ENCODE measurements at places on chromosomes 3 and 15.

DNA sequence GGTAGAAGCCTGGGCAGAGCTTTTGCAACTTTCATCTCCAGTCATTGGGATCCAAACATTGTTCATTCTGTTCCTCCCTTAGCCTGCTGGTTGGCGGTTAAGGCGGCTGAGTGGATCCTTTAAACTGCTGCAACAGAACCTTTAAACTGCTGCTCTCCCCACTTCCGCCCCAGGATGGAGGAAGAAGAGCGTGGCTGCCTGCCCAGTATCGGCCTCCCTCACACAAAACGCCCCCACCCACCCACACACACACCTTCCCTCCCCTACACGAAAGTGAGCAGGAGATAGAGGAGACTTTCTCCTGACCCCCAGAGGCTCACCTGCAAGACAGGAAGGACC lies 460 bp upstream of the ZMAT3 start:
- no peak for DNase-seq

DNA sequence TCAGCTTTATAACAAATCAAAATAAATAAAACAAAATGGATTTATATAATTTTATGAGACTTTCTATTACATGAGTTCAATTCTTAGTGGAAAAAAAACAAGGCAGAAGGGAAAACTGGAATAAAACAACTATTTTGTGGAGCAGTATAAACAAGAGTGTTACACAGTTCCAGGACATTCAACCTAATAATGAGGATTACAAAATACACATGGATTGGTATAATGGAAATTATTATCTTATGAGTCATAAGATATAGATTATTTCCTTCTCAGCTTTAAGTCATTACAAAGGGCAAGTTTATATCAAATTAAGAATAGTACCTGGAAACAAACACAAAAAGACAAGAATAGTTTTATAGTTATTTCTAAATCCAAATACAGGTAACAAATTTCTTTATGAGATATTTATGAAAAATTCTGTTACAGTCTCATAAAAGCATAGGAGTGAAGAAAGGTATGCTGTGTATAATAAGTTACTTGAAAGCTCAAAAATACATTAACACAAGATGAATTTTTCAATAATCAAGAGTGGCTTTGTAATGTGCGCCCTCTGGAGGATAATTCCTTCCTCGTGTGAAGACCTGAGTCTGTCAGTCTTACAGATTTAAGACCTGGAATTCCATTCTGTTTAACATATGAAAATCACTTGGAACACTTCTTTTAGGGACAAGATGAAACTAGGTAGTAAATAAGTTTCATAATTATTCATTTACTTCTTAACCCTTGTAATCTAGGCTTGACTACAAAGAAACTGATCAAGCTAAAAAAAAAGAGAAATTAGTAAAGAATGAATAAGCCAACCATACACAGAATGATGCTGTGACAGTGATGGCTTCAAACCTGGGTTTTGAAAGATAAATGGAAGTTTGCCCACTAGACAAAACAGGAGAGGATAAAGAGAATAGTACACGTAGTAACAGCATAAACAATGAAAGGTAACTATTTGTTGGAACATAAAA lies 9.5 kb downstream of the COPS2 start:
- DNase-seq: peak; percentile 78

DNA sequence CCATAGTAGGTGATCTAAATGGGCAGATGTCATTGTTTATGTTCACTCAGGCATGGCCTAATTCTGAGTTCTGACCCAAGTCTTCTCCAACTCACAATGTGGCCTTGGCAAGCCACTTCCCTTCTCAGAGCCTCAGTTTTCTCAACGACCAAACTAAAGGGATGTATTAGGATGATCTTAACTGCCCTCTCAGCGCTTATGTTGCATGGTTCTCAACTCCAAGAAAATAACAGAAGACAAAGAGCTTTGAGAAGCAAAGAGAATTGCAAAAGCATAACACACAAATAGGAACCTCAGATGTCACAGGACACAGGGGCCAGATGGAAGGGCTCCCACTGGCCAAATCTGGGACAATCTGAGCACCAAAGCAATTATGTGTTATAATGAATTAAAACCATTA lies 8.6 kb downstream of the RHCG start:
- DNase-seq: no peak

DNA sequence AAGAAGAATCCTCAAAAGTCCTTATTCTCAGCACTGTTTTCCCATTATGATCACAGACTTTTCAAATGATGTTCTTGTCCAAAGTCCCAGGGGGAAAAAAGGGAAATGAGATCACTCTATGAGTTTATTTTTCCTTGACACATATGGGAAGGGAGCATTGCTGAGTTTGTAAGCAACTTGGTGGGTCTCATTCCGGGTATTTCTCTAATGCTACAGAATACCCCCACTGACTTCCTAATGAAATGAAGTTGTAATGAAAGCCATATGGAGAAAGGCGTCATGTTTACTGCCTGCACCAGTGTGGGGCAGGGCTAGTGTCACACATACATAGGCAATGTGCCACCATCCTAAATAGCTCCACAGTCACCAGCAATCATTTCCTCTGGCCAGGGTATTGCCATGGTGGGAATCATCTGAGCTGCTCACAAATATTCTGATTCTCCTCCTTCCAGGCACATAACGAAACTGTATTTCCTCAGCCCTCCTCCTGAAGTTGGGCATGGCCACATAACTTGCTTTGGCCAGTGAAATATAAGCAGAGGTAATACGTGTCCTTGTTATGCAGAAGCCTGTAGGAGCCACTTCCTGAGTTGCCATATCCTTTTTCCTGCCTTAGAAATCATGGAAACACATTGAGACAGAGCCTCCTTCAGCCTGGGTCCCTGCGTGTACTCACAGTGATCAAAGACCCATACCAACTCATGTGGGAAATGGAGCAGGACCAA lies 41.0 kb upstream of the C15orf61 start:
- no peak for DNase-seq

DNA sequence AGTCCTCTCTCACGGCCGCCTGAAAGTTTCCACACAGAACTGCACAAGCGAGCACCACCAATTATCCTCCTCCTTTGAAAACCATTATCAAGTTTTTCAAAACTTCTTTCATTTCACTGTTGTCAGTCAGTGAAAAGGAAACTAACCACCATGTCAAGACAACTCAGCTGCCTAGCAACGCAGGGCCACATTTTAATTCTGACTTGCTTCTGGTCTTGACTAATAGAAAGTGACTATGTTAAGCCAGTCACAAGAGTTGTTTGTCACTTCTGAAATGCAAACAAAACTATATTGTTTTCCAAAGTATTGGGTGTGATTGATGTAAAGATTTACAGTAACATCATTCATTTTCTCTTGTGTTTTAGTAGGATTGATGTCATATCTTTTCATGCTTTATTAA lies 612.8 kb upstream of the AGTR1 start:
- no peak for DNase-seq

GRCh38 chr3:119782460-119782859 lies 559 bp downstream of the NR1I2 start:
- no peak for DNase-seq

- no peak for DNase-seq
These were observed 136.4 kb downstream of the ATP8B4 start for GRCh38 chr15:49982584-49982983.

- DNase-seq: no peak
These were observed 13.6 kb upstream of the CNBP start for GRCh38 chr3:129197321-129197720.

GRCh38 chr15:22936577-22937472 lies 43.3 kb downstream of the CYFIP1 start:
- DNase-seq: no peak

- no peak for DNase-seq
These were observed 62.6 kb upstream of the RAB6B start for GRCh38 chr3:133958071-133958805.

GRCh38 chr15:67149068-67149772 lies 83.8 kb downstream of the SMAD3 start:
- DNase-seq: no peak

GRCh38 chr15:98451236-98451635 lies 197.1 kb upstream of the IGF1R start:
- DNase-seq: no peak

- DNase-seq: no peak
These were observed 62.4 kb upstream of the PCSK6 start for GRCh38 chr15:101551696-101552591.

- DNase-seq: no peak
These were observed 551.9 kb upstream of the GOLIM4 start for GRCh38 chr3:168647582-168647981.

DNA sequence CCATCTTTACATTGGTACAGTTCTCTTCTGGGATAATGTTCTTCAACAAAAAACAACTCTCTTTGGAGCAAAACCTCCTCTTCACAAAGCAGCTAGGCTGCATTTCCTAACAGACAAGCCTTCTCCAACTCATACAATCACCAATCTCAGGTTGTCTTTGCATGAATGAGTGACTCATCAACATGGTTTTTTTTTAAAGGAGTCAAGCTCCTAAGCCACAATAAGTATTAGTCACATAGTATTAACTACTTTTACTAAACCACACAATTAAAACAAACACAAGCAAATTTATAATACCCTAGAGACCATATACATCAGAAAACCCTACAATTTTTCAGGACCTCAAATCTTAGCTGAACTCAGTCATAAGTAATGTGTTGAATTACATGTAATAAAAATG lies 137.4 kb downstream of the TBC1D5 start:
- DNase-seq: no peak

- DNase-seq: no peak
These were observed 270.0 kb upstream of the PROK2 start for GRCh38 chr3:72054976-72055375.

- DNase-seq: peak; percentile 66
These were observed 524 bp downstream of the IGF1R start for GRCh38 chr15:98648654-98649471.

GRCh38 chr3:31614162-31614921 lies 81.6 kb downstream of the STT3B start:
- no peak for DNase-seq

- DNase-seq: no peak
These were observed 81.5 kb upstream of the KCNAB1 start for GRCh38 chr3:156038869-156039268.

GRCh38 chr3:35394905-35395304 lies 244.4 kb upstream of the ARPP21 start:
- DNase-seq: no peak

DNA sequence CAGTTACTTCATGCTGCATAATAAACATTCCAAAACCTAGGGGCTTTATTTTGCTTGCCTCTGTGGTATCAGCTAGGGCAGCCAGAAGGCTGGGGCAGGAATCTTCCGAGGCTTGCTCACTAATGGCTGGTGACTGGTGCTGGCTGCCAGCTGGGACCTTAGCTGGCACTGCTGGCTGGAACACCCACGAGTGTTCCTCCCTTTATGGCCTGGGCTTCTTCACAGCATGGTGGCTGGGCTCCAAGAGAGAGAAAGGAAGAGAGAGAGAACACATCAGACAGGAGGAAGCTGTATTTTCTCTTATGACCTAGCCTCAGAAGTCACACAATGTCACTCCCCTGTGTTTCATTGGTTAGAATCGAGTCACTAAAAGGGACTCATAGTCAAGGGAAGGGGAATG lies 23.9 kb upstream of the CDCP1 start:
- DNase-seq: no peak

DNA sequence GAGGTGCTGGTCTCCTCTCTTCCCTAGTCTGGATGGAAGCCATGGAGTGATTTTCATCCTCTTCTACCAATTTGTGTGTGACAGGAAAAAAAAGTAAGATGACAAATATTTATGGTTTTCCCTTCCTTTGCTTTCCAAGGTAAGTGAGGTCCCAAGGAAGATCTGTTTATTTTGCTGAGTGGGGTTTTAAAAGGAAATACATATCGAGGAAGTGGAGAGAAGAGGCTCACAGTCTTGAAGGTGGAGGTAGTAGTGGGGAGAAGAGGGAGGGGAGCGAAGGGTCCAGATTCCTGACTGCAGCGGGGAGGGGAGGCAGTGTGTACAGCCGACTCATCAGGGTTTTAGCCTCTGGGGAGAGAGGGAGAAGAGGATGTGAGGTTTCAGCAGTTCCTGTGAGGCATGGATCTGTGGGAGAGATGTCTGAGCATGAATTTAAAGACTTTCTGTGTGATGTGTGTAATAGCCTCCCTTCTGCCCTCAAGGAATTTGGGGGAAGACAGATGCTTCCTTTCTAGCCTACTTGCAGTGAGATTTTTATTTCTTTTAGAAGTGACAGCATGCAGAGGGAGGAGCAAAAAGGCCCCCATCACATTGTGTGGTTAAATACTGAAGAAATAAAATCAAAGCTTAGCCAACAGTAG lies 272.4 kb downstream of the THRB start:
- DNase-seq: no peak

GRCh38 chr3:115380883-115381572 lies 233.9 kb upstream of the ZBTB20 start:
- DNase-seq: no peak

DNA sequence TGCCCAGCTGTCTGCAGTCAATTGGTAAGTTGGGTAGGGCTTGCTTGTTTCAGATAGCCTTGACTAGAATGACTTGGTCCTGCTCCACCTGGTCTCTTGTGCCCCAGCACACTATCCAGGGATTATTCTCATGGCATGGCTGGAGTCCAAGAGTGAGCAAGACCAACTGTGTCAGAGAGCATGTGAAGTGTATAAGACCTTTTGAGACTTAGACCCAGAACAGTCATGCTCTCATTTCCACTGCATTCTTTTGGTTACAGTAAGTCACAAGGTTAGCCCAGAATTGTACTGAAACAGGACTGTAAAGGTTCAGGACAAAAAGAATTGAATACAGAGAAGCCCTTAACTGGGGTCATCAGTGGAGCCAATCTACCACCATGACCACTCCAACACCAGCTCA lies 650.8 kb upstream of the ADAMTS9 start:
- no peak for DNase-seq

DNA sequence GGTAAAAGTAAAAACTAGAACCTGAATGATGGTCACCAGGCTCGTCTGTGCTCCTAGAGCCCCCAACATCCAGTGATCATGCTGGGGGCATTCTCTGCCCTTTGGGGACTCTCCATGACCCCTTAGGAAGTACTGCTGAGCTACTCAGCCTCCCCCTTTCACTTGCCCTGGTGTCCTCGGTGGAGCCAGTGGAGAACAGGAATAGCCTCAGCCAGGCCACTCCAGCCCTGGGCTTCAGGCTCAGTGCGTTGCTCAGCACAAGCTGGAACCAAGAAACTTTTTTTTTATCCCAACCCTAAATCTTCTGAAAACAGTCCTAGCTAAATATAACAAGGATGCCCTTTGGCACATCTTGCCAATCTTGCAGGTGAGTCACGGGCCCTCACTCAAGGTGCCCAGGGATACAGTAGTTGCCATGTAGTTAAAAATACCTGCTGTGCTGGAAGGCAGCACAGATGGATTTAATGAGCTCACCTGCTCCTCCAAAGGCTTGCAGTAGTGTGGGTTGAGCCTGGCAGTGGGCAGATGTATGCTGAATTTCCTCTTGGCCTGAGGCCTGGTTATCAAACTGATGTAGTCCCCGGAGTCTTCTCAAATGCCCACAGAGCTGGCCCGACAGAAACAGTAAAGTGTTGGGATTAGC lies 46.9 kb upstream of the TMEM158 start:
- no peak for DNase-seq

GRCh38 chr3:194019398-194020165 lies 116.4 kb upstream of the HES1 start:
- no peak for DNase-seq

- DNase-seq: no peak
These were observed 68.9 kb upstream of the DCLK3 start for GRCh38 chr3:36833160-36833814.

Measured in HAP-1 (cell line).